ENCODE measurements at places on chromosomes 13 and 19.

DNA sequence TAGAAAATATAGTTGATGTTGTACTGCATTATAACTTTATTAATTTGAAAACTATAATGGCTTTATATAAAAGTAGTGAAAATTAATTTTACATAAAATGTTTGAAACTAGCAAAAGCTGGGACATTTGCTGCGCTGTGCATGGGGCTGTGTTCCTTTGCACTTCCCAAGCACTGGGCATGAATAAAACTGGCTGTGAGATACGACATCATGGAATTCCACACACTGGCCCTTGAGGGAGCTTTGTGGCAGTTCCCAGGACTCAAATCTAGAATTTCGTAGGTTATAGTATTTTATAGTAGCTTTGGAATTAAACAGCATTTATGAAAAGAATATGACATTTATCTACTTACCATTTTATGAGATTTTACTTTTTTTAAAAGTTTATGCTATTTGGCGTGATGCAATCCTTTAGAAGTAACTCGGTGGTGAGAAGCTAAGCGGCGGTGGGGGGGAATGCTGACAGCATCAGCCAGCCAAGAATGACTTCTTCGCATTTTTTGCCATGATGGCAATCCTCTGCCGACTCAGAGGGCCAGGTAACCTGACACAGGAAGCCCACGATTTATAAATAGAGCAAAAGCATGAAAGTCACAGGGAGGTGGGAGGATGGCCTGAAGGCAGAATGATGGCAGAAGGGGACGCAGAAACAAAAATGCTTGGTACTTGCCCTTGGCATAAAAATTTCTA lies 553.5 kb downstream of the MYO16 start:
- no peak for DNase-seq

DNA sequence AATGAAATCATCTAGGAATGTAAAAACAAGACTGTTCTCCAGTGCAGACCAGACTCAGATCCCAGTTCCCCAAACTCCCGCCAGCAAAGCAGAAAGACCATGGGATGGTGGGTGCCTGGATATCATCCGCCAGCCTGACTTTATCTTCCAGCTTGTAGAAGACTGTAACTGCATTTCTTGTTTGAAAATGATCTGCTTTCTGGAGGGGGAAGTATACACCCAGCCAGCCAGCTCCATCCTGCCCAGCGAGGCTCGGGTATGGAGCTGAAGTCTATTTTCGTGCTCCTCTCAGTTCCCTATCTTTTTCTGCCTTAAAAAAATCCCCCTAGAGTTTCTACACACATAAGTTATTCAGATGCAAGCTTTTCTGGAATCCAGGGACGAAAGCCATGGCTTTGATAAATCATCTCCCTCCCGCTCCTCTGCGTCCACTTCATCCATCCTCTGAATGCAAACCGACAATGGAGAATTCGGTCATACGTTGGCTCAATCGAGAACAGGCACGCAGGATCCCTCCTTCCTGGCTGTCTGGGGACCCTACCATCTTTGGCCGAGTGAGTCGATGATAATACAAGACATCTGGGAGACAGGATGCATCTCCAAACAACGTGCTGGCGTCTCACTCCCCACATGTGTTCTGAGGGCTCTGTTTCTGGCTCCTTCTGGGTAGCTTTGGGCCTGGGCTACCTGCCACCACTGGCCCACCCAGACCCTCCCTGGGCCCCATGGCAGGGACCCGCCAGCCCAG lies 31.2 kb downstream of the CEBPG start:
- DNase-seq: no peak

GRCh38 chr19:46068345-46069258 lies 27.8 kb upstream of the IGFL4 start:
- peak; percentile 87 for DNase-seq

DNA sequence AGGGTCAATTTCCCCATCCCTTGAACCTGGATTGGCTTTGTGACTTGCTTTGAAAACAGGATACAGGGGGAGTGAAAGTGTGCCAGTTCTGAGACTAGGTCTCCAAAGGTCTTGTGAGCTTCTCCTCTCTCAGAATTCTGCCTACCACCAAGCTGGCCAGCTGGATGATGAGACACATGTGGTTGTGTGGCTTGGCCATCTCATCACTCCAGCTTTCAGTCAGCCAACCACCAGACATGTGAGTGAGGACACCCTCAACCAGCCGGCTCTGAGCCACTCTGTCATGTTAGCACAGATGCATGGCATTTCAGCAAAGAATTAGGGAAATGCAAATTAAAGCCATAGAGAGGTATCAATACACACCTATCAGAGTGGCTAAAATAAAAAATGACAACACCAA lies 29.5 kb downstream of the ENOX1 start:
- no peak for DNase-seq

DNA sequence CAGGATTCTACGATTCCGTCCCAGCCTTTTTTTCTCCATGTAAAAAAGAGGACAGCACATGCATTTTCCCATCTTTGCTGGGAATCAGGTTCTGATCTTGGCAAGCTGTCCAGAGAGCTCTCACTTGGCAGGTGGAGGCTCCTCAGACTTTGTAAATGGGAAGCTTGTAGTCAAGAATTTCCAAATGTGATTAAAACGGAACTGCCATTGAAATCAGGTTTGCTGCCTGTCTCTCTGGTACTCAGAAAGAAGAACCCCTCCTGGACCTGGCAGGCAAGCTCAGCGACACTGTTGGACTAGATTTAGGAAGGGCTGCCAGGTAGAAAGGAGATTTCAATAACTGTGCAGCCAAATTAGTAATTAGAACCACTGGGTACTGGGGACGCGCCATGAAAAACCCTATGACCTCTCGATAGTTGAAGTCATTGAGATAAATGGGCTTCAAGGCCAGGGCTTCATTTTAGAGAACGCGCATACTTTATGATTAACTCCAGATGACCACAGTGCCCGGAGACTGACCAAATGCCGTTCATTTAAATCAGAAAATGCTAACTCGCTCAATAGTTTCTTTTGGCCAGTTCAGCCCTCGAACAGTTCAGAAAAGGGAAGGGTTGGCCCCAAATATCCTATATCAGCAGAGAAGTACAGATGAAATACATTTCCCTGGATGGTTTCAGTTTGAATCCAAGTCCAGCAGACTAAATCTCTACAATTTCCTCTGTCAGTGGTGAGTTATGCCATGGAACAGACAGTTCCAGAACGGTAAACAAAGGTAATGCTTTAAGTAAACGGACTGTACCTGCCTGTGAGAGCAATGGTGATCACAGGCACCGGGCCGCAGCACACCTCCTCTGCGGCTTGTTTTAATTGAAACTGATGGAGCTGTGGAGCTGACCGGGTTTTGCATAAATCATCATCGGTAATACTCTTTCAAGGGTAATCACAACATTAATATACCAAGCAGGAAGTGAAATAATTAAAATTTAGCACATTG lies 517.4 kb downstream of the RFC3 start:
- DNase-seq: no peak

GRCh38 chr19:3055741-3056416 lies 6.4 kb downstream of the TLE5 start:
- no peak for DNase-seq

DNA sequence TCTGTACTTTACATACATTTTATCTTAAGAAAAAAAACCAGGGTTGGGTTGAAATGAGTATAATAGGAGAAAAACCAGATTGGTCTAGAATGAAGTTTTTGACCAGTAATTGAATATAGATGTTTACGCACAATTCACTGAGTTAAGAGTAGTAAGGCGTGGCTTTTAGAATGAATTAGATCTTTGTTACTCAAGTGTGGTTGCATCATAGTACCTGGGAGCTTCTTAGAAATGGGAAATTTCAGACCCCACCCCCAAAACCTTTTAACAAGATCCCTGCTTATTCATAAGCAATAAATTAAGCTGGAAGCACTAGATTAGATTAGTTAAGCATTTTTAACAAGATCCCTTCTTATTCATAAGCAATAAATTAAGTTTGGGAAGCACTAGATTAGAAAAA lies 28.7 kb upstream of the LMO7 start:
- no peak for DNase-seq

DNA sequence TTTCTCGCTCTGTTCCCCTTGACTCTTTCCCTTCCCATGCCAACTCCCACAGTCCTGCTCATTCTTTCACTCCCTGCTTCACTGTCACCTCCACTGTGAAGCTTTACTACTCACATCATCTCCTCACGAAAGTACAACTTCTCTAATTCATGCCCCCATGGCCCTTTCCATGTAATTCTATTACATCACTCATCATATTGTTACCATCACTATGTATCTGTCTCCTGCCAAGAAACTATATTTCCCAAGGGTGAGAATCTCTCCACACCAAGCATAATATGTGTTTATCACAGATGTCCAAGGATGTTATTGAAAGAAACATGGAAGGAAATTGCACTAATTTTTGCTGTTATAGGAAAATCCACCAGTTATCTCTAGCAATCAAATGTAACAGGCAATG lies 37.2 kb upstream of the LRCH1 start:
- DNase-seq: no peak

- DNase-seq: no peak
Observed at GRCh38 chr13:18235756-18236527, 945.7 kb downstream of the TUBA3C start.

DNA sequence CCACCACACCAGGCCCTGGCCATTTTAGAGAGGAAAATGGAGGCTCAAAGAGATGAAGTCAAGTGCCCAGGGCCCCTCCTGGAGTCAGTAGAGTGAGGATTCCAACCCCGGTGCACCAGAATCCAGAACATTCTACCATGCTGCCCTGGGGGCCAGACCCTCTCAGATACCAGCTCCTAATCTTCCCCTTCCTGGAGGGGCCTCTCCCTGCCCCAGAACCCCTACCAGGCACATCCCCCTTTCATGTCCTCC lies 11.1 kb downstream of the CAPN12 start:
- no peak for DNase-seq

GRCh38 chr19:33347300-33347699 lies 26.2 kb upstream of the CEBPG start:
- DNase-seq: no peak

DNA sequence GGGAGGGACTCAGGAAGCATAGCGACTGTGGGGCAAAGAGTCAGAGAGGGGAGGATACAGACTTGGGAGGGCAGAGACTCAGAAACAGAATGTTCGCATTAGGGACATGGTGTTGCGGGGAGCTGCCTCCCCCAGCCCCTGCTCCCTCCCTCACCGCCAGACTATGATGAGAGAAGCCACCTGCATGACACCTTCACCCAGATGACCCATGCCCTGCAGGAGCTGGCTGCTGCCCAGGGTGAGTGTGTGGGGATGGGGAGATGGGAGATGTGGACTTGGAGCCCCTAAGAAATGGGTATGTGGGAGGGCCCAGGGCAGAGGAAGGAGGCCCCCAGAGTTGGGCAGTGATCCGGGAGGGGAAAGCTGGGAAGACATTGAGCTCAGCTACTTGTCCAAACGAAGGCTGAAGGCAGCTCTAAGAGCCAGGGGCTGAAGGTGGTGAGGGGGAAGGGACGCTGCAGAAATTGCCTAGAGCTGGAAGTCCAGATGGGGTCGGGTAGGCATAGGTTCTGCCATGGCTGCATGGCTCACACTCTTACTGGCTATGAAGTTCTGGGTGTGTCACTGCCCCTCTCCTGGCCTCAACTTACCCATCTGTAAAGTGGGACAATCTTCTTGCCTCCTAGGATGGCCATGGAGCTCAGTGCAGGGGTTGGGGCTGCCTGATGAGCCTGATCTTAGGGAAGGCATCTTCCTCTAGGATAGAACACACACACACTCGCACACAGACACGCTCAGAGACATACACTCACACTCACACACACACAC lies 1.4 kb downstream of the SPACA6 start:
- DNase-seq: no peak

DNA sequence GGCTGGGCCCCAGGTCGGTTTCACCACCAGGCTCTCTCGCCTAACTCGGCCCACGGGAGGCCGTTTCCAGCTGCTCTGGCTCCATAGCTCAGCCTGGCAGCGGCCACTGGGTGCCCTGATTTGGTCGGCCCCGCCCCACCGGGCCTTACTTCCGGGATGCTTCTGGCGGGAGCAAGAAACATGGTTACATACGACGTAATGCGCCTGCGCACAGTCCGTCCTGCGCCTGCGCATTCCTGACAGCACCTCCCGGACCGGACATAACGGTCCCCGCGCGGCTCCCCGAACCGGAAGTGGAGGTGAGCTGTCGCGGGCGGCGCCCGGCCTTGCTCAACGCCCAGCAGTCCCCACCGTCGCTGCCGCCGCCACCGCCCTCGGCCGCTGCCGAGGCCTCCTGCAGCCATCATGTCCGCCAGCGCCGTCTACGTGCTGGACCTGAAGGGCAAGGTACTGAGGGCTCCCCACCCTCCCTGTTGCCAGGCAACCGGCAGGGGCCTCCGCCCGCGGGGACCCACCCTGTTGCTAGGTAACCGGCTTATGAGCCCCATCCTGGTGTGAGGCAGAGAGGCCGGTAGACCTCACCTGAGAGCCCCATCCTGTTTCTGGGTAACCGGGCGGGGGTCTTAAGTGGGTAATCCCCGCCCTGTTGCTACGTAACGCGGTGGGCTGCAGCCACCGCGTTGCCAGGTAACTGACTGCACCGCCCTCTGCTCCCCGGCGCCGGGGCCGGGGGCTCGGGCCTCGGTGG lies at the start of gene AP1M1:
Gene AP1M1 (plus strand): TSS at position 290 of the 748 bp plus-strand sequence. CDS start 116 bp downstream, at position 406.
- DNase-seq: peak; percentile 88

DNA sequence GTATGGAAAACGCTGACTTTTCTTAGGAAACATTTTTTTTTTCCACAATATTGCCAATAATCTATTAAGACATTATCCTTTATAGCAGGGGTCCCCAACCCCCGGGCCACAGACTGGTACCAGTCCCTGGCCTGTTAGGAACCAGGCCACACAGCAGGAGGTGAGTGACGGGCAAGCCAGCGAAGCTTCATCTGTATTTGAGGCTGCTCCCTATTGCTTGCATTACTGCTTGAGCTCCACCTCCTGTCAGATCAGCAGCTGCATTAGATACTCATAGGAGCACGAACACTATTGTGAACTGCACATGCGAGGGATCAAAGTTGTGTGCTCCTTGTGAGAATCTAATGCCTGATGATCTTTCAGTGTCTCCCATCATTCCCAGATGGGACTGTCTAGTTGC lies 793.7 kb downstream of the SLITRK5 start:
- DNase-seq: no peak

DNA sequence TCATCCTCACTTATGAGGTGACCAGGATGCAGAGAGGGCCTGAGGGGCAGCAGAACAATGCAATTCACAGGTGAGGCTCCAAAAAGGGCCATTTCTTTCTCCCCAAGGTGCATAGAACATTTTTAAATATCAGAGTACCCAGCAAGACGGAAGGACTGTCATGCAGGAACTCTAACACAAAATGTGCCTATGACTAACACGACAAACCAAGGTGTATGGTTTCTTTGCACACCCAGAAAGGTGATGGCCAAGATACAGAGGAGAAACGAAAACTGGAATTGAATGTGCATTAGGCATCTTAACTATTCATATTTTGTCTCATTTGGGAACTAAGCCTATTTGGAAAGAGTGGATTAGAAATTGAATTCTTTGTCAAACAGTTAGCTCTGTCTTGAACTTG lies 29.9 kb downstream of the SHISA2 start:
- no peak for DNase-seq
